G401 (cell line): ENCODE measurements at places on chromosomes 5 and 9. TPM values are rescaled to one million over a fixed set of nuclear protein-coding genes. Genes with fewer than 3 reads are reported as not detected.

IGFBPL1 gene
- 1.3 TPM in 1 of 2 replicates, not detected in the other for total RNA-seq

IFNA13 gene
- not detected in 2 replicates for total RNA-seq

RAB3C gene
- not detected in 2 replicates for total RNA-seq

STING1 gene
- 23.1 and 49.2 TPM in 2 replicates for total RNA-seq

HDAC3 gene
- 105 and 117 TPM in 2 replicates for total RNA-seq

STOM gene
- total RNA-seq: 32.2 and 41.0 TPM in 2 replicates

CCL28 gene
- not detected in 2 replicates for total RNA-seq

PCDHGB1 gene
- total RNA-seq: not detected in 2 replicates

CCL21 gene
- total RNA-seq: not detected in 2 replicates

TRIM52 gene
- total RNA-seq: 2.5 and 3.6 TPM in 2 replicates

LIX1 gene
- 1.0 and 2.0 TPM in 2 replicates for total RNA-seq

SLC1A1 gene
- total RNA-seq: 1.8 and 2.6 TPM in 2 replicates
